ENCODE measurements at places on chromosomes 11 and 22.

DNA sequence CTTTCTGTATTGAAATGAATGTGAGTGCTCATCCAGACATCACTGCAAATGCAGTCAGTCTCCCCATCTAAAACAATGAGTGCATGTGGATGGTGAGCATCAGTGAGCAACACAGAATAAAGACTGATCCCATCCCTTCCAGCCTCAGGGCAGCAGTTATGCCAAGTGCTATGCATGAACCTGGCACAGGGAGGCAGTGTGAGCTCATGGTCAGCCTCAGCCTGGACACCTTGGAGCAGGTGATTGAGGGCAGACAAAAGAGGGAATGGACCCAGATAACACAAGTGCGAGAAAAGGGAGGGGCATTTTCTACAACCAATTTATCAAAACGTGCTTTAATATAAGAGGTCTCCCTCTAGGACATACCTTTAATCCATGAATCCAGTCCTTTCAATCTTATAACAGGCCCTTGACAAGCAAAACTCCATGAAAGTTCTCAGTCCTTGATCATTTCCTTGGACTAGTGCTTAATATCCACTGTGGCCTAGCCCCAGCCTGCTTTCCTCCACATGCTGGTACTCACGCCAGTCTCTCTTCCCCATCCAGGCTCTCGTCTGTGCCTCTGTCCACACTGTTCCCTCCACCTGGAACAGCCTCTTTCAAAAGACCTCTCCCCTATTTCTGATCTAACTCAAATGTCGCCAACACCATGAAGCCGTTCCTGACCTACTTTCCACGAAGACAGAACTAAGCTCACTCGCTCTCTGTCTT, 50.5 kb upstream of the LRRC55 start:
- DNase-seq, result no peak

DNA sequence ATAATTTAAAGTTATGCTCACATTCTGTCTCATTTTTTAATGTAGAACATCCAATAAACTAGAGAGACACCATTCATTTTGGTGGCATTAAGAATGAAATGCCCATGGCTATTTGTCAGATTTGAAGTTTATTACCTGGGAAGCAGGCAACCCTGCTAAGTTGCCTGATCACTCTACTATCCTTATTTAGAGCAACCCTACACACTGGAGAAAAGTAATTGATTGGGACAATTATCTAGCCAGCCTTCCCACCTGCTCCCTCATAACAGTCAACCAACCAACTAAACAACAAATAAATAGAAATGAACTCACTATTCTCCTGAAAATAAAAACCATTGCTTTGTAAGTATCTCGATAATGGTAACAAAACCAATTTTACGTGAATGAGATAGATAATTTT, 1129.0 kb upstream of the TENM4 start:
- DNase-seq, result no peak

- no peak for DNase-seq
These were observed 34.4 kb downstream of the NARS2 start for GRCh38 chr11:78540256-78540655.

GRCh38 chr22:39956932-39957664, 3.1 kb upstream of the TMA7B start:
- no peak for DNase-seq

GRCh38 chr22:27990451-27990840, 71.4 kb upstream of the PITPNB start:
- DNase-seq, result no peak

- no peak for DNase-seq
These were observed 60.2 kb downstream of the LINC01488 start for GRCh38 chr11:69541501-69542313.

DNA sequence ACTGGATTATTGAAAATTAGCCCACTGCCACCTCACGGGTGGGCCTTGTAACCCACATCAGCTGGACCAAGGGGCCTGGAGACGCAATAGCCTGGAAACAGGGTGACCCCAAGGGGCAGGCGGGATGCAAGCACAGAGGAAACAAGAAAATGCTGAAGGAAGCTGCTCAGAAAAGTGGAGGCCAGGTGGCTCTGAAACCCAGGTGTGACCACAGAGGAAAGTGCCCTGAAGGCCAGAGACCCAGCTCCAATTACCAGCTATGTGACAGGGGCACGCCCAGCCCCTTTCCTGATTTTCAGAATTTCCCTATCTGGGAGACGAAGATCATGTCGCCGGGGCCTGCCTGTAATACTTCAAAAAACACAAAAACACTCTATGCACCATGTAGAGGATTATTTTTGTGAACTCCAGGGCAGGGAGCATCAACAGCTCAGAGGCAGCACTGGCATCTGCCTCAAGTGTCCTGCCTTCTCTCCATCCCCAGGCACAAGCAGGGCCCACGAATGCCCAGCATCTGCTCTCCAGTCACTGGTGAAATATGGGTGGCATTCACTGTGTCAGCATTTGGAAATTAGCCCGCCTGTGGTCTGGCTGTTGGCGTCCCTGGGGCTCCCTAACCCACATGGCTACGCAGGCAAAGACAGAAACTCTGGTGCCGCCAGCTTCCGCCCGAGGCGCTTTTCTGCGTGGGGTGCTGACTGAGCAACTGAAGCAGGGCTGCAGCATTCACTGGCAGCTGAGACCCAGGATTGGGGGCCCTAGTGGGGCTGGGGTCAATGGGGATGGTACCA, 6.3 kb downstream of the KCNJ1 start:
- no peak for DNase-seq

GRCh38 chr11:41309111-41309522, 150.3 kb downstream of the LRRC4C start:
- DNase-seq, result no peak

DNA sequence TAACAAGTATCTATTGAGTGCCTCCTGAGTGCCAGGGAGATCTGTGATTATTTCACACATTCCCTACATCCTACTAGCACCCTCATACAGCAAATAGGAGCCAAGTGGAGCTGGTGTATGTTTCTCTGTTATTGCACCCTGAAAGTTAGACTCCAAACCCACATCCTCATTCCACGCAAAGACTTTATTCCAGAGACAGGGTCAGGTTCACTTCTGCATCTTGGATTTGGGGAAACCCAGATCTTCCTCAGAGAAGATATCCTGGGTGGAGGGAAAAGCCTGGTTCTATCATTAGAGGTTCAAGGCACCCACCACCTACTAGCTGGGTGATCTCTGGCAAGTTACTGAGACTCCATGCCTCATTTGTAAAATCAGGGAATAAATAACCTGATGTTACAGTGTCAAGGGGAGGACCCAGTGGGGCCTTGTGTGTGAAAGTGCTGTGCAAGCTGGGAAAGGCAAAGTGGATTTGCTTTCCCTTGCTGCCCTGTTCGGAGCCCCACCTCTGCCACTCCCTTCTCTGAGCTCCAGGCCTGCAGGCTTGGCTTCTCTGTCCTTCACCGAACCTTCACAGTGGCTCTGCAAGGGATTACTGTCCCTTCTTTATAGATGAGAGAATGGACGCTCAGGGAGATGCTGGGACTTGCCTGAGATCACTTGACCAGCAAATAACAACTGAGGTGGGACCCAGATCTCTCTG, 991 bp upstream of the SLCO2B1 start:
- no peak for DNase-seq

GRCh38 chr22:40020956-40021355, 26.2 kb downstream of the FAM83F start:
- DNase-seq, result no peak

GRCh38 chr11:1548221-1549070, 23.6 kb downstream of the DUSP8 start:
- no peak for DNase-seq

GRCh38 chr22:26953012-26953883, 295.9 kb downstream of the MIAT start:
- no peak for DNase-seq

- no peak for DNase-seq
These were observed 124.4 kb upstream of the RAG2 start for GRCh38 chr11:36722421-36722820.

GRCh38 chr11:61860054-61860903, 31.1 kb downstream of the FADS3 start:
- no peak for DNase-seq

GRCh38 chr22:45319324-45319685, 9.6 kb downstream of the FAM118A start:
- DNase-seq, result no peak

- DNase-seq, result no peak
These were observed 66.8 kb downstream of the FEZ1 start for GRCh38 chr11:125429174-125429707.

DNA sequence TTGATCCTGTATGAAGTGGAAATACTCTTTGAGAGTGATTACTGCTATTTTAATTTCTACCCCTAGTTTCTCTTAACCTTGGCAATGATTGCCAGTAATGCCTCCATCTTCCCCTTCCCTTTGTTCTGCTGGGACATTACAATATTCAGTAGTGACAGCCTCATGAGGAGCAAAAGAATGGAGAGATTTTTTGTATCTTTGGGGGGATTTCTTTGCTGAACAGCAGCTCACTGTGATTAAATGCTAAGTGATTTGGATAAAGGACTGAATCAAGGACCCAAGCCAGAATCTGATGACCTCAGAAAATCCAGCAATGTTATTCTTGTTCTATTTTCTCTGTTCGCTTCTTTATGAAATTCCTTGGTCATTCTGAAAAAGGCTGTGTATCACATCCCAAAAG, 7.0 kb upstream of the SLC1A2 start:
- DNase-seq, result no peak

DNA sequence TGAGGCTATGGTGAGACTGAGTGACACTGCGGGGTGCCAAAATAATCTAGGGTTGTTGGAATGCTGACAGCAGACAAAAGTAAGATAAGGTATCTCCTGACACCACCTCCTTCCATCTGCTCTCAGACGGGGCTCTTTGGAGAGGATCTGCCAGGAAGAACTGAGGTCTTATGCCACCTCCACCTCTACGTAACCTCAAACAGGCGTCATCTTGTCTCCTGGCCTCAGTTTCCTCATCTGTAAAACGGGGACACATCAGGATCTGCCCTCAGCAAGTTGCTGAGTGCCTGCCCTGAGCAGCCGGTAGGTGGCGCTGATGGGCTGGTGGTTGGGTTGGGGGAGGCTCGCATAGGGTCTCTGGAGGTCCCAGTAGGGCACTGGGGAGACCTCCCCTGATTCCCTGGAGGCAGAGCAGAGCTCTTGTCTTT, 1.7 kb upstream of the MYEOV start:
- no peak for DNase-seq

DNA sequence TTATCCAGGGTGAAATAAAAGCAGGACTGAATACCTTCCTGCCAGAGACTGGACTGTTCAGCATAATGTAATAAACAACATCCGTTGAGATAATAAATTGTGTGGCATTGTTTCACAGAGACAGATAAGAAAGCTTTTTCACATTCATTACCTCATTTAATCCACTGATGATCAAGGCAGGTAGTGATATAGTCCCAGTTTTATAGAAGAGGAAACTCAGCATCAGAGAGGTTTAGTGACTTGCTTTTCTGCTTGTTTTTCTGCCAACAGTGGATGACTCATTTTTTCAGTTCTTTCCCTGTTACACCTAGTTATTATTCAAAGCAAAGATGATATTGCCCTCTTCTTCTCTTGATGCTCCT, 4.0 kb downstream of the MYO18B start:
- DNase-seq, result no peak

GRCh38 chr11:12172493-12173013, 62.2 kb downstream of the MICAL2 start:
- DNase-seq, result no peak

GRCh38 chr11:69413015-69413801, 68.3 kb upstream of the LINC01488 start:
- no peak for DNase-seq

- DNase-seq, result no peak
These were observed 6.7 kb downstream of the NFAM1 start for GRCh38 chr22:42425337-42425988.

DNA sequence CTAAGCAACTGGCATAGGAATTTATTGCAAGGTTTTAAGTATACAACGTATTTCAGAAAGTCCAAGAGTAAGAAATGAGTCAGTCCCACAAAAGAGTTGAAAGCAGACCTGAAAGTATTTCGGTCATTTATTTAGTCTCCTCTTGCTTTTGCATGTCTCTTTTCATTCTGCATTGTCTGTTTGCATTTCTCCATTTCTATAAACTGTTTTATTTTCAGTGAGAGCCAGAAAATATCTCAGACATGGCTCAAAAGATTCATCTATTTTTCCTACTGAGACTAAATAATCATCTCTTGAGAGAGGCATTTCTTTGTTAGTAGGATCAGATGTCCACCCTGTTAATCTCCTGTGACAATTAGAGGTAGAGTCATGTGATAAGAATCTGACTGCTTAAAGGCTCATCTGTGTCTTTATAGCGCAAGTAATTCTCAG, 219.1 kb upstream of the CCDC179 start:
- DNase-seq, result no peak

DNA sequence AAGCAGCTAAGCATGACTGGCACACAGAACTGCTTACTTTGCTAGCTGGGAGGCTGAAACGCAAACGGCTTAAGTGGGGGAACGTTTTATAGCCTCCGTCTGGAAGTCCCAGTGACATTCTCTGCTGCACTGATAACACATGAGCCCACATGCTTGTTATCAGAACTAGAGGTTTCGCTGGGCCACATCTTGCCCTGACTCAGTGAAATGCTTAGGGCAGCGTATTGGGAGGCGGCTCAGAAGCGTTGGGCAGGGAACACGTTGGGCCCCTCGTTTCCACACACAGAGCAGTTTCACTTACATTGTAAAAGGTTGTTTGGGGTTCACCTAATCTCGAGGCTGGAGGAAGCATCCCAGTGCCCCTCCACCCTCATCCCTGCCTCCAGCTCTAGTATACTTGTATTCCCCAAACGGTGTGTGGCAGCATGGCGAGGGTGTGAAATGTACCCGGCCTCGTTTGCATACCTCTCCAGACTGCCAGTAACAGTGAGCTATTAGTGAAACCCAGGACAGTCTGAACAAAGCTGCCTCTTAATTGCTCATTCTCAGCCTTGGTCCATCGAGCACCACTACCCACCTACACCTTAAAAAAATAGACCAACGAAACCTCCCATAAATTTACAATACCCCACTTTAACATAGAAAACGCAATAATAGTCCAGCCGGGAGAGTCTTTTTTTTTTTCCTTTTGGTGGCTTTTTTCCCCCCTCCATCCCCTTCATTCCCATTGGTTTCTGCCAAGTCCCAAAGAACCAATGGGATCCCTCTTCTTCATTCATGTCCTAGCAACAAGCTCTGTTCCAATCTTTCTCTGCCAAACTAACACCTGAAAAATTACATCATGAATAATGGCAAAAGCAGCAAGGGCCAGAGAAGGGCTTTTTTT, 218.8 kb upstream of the SORL1-AS1 start:
- no peak for DNase-seq

DNA sequence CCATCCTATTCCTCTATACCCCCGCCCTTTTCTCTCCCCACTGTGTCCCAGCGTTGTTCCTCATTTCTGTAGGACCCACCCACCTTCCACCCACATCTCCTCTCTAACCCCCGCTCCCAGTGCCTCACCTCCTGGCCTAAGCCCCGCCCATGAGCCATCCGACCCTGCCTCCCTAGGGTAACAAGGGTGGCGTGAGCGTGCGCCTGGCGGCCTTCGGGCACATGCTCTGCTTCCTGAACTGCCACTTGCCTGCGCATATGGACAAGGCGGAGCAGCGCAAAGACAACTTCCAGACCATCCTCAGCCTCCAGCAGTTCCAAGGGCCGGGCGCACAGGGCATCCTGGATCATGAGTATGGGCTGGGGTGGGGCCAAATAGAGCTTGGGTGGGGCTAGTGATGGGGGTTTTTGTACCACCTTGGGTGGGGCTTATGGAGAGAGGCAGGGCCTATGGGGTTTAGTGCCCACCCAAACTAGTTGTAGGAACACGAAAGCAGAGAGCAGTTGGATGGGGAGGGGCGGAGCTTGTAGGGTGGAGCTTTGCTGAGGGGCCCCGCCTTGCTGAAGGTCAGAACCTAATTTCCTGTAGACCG, 4.5 kb downstream of the INPP5J start:
- no peak for DNase-seq

GRCh38 chr11:107041088-107041444, 22.8 kb upstream of the GUCY1A2 start:
- DNase-seq, result no peak

Data from activated T-helper 1 cell treated with anti-CD3 and anti-CD28 coated beads, Interleukin-2, amount 50 U/mL, for 16 hours (primary cell).